Heart left ventricle (tissue), 16 donors: ENCODE measurements at places on chromosomes 2 and 18. TPM values are rescaled to one million over a fixed set of nuclear protein-coding genes. Genes with fewer than 3 reads are reported as not detected.

DNA sequence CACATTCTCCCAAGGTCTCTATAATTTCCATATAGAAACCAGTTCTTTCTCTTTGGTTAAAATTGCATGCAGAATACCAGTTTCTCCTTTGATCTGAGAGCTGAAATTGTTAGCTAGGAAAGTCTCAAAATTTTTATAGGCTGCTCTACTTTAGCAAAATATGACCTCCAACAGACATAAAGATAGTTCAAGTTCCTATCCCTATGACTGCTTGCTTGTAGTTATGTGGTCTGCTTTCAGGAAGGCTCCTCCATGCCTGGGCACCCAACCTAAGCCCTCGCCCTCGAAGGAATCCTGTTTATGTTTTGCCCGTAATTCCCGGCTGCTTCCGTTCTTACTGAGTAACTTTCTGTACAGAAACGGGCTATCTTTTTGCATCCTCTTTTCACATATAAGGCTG lies 28.0 kb upstream of the LTBP1 start:
- DNase-seq = no peak

- DNase-seq = no peak
Observed at GRCh38 chr2:57491213-57491612, 555.4 kb upstream of the VRK2 start.

DNA sequence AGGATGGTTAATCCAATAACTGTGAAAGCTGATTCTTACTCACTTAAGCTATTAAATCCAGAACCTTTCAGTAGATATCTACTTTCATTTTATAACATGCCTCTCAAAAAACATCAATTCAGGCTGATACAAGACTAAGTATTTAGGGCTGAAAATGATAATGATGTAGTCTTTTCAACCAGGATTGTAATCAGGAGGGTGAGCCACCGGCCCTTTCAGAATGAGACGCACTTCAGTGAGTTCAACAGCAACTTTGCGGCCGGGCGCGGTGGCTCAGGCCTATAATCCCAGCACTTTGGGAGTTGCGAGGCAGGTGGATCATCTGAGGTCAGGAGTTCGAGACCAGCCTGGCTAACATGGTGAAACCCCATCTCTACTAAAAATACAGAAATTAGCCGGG lies 30.4 kb downstream of the RBMS1 start:
- no peak for DNase-seq

CGREF1 gene
- polyA plus RNA-seq = 0.99 TPM

GRCh38 chr18:43661570-43661969 lies 384.3 kb upstream of the SYT4 start:
- DNase-seq = no peak

DNA sequence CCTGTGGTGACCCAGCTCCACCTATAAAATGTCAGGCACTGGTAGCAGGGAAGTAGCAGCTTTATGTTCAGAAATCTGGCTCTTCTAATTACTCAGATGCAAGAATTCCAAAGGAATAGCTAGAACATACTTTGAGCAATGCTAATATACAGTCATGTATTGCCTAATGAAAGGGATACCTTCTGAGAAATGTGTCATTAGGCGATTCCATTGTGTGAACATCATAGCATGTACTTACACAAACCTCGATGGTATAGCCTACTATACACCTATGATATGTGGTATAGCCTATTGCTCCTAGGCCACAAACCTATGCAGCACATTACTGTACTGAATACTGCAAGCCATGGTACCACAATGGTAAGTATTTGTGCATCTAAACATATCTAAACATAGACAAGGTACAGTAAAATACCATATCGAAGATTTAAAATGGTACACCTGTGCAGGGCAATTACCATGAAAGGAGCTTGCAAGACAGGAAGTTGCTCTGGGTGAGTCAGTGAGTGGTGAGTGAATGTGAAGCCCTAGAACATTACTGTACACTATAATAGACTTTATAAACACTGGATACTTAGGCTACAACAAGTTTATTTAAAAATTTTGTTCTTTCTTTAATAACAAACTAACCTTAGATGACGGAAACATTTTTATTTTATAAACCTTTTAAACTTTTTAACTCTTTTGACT lies 50.3 kb upstream of the ETAA1 start:
- DNase-seq = no peak

- peak; percentile 69 for DNase-seq
Observed at GRCh38 chr2:43676322-43677050, at the start of gene C1GALT1C1L. Gene C1GALT1C1L (minus strand): TSS chr2:43676429. CDS start chr2:43676322, 107 bp downstream.

GPR39 gene
- polyA plus RNA-seq = 0.11 TPM

DNA sequence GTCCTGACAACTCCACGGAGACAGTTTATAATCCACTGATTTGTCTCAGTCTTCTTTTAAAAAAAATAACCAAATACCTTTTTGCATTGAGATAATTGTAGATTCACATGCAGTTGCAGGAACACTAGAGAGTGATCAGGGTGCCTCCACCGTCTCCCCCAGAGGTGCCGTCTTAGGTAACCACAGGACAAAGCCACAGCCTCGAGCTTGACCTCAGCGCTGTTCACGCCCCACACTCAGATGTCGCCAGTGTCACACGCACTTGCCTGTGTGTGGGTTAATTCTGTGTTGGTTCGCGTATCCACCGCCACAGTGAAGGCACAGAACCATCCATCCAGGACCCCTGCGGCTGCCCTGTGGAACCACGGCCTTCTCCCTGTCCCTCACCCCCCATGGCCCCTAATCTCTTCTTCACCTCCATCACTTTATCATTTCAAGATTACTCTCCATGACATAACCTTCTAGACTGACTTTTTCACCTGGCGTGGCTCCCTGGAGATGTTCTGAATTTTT lies 295.0 kb upstream of the HDAC4 start:
- DNase-seq = no peak

- no peak for DNase-seq
Observed at GRCh38 chr2:174007010-174007409, 41.8 kb upstream of the SP3 start.

GRCh38 chr2:42203792-42204191 lies 34.6 kb downstream of the EML4 start:
- DNase-seq = no peak

FAM237A gene
- polyA plus RNA-seq = not detected

GRCh38 chr2:134002391-134002790 lies 251.5 kb upstream of the MGAT5 start:
- no peak for DNase-seq

DNA sequence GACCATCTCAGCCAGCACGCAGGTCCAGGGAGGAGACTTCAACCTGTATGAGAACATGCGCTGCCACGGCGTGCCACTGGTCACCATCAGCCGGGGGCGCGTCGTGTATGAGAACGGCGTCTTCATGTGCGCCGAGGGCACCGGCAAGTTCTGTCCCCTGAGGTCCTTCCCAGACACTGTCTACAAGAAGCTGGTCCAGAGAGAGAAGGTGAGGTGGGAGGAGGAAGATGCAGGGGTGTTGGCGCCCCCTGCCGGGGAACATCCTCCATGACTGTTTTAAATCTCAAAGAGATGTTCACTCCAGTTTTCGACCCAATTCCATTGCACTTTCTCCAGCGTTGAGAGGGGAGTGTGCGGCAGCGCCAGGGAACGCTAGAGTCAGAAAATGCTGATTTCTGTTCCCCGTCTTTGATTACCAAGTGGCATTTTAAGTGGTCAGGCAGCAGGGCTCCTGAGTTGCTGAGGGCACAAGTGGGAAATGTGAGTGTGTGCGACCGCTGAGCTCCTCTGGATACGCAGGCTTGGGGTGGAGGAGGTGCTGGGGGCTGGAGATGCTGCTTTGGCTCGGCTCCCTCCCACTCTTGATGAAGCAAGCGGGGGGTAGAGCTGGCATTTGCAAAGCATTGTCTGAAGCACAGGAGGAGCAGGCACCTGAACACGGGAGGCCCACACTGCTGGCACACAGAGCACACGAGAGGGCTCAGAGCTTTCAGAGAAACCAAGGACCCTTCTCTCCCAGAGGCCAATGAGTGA lies 27.7 kb upstream of the MAPRE3 start:
- peak; percentile 73 for DNase-seq

- no peak for DNase-seq
Observed at GRCh38 chr18:62939433-62939832, 224.1 kb downstream of the PHLPP1 start.

PARD6G gene
- 3.0 TPM for polyA plus RNA-seq

- no peak for DNase-seq
Observed at GRCh38 chr2:180761224-180761623, 219.2 kb upstream of the UBE2E3 start.

CD8A gene
- polyA plus RNA-seq = 0.65 TPM

DNA sequence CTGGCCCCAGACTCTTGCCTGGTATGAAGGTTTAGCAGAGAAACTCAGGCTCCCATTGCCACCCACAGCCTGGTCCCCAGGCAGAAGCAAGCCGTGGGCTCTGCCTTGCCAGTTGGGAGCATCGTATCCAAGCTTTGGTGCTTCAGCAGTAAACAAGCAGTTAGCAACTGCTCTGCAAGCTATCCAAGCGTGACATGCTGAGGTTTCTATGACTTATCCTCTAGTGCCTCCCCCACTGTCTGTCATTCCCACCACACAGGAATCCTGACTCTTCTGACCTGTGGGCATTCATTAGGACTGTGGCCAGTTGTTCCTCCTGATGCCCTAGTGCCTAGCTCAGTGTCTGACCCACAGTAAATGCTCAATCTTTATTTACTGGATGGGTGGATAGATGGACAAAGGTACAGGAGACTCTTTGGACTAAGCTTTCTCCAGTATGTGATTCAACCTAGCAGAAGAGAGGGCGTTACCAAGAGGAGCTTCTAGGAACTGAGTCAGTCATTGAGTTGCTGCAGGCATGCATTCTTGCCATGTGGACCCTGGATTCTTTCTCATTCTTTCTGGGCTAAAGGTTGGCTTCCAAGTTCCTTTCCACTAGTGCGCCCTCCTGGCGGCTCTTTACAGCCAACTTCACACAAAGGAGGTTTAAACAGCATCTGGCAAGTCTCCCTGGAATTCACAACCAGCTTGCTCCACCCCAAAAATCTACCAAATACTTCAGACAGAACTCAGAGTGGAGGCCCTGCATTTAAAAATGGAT lies 40.6 kb upstream of the MRPL19 start:
- DNase-seq = no peak

IL36RN gene
- polyA plus RNA-seq = not detected

DNA sequence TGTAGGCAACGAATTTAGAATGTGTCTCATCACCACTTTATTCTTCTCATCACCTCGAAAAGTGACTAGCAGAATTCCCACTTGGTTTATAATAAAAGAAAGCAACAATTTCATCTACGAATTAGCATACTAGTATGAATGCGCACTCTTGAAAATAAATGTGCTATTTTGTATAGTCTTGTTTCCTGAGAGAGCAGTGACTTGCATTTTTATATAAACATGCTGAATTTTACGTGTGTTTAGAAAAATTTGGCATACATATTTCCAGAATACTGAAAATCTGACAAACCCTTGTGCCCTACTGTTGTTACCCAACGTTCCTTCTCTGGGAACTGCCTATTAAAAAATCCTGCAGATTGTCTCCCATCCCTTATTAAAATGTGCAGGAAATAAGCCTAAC lies 786.8 kb downstream of the TSN start:
- DNase-seq = no peak
